ENCODE measurements at places on chromosomes 1 and 21.

DNA sequence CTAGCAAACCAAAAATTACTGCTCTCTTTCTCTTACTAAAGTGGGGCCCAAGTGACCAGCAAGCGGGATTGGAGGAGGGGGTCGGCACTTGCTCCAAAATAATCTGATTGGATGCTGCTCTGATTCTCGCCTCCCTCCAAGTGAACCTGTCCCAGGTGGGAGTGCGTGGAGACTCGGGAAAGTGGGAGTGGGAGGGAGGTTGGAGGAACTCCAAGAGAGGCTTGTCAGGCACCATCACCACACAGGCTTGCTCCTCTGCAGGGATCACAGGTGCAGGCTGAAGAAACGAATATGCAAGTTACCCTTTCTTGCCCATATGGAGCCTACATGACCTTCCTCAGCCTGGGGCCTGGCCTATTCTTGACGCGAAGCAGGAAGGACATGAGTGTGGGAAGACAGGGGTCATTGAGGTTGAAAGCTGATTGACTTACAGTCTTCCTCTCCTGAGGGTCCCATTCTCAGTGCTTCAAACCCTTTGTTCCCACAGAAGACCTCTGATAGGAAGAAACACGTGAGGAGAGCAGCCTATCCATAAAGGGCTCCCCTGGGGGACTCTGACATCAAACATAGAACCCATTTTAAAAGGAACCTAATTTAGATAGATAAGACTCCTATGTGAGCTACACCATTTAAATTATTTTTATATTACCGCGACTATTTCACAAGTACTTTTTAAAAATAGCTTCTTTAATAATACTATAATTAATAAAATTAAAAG, 14.2 kb downstream of the RGS8 start:
- DNase-seq = no peak

DNA sequence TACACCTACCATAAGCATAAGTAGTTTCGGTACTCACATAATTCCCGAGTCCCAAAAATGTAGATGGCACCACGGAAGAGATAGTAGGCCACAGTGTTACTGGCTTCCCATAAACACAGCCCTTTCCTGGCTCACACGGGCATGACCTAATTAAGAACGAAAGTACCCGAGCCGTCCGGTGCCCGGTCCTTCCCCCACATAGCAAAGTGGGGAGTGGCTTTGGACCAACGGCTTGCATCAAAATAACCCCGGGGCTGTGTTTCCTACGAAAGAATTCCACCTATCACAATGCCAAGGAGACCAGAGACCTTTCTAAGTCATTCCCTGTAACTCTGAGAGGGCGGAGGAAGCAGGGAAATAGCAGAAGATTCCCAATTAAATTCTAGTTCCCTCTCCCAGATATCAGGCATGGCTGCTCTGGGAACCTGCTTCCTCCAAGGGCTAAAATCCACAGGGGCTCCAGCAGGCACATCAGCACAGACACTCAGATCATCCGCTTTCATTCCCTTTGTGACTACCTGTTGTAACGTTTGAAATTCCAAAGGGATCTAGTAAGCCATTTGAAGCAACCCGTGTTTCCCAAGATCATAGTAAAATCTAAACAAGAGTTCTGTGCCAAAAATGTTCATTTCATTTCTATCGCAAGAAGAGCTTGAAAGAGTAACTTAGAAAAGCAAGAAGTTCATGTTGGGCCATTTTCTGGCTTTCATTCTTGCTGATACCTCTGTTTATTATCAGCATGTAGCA, at the start of gene TMPRSS3:
TMPRSS3 (minus strand) TSS at position 148 of the 747 bp plus-strand sequence. CDS start 635 bp downstream, outside the sequence.
- DNase-seq = no peak

- no peak for DNase-seq
Observed at GRCh38 chr21:39386194-39386593, 37.3 kb upstream of the HMGN1 start.

- DNase-seq = peak; percentile 20
Observed at GRCh38 chr1:24705260-24706073, 39.8 kb upstream of the CLIC4 start.

DNA sequence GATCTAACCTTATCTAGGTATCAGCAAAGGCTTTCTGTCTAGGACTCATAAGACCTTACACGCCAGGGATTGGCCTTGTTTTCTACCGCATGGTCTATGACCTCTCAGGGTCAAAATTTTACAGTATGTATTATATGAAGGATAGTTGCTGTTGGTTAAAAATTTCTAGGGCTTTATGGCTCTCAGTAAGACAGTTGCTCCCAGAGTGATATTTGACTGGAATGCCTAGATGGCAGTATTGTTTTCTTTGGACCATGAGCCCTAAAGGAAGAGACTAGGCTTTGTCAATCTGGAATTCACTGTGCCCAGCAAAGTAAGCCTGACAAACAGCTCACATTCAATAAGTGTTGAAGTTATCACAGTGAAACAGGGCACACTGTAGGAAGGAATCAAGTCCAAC, 37.6 kb downstream of the C1orf87 start:
- no peak for DNase-seq

DNA sequence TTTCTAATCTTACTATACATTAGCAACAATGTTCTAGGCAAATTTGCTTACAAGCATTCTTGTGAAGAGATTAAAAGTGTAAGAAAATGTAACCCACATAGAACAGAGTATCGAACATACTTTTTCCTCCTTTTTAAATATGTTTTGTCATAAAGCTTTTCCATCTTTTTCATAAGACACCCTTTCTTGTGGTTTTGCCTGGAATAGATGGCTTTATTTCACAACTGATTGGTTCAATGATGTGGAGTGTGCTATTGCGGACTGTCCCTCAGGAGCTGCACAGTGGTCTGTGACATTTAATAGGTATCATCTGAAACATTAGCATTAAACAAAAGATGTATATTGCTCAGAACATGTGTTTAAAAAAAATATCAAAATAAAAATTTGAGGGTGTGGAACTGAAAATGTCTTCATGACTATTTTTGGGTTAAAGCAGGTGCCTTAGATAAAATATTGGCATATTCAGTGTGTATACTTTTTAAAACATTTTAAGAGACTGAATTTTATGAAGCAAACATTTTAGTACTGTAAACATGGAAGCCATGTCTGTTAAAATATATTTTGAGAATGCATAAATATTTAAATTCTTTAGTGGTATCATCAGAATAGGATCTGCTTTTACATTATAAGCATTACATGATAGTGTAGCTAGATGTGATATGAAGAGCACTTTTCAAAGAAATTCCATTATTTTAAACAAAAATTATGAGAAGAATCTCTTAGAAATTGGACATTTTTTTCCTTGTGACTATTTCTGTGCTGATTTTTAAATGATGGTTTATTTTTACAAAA, 48.3 kb upstream of the C1orf146 start:
- no peak for DNase-seq

- DNase-seq = no peak
Observed at GRCh38 chr1:183807549-183808168, 2.7 kb downstream of the RGL1 start.

DNA sequence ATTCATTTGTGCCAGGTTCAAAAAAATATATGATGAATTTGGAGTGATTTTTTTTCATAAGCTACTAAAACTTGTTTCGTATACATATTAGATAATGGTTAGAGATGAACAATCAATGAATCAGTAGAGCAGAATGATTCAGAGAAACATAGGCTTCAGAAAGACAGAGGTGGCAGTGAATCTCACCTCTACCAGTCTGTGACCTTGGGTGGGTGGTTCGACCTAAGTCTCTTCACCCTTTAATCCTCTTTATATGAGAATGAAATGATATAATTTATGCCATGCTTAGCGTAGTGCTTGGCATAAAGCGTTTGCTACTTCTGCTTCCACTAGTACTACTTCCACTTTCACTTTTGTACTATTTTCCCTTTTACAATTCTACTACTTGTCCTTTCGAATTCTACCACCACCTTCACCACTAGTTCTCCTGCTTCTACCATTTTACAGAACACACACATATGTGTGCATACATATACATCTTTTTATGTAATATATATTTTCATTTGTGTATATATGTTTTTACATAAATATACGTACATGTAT, 45.1 kb downstream of the FYB2 start:
- no peak for DNase-seq

DNA sequence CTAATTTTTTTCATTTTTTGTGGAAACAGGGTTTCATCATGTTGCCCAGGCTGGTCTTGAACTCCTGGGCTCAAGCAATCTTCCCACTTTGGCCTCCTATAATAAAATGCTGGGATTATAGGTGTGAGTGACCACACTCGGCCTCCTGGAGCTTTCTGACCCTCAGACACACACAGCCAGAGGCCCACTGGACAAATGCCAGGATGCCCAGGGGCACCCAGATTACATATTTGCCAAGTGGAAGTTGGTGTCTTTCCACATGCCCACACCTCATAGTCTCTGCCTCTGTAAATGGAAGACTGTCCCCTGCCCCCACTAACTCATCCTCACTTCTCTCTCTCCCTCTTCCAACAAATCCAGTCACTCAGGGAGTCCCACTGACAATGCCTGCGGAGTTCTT, 63.4 kb upstream of the LRP8 start:
- DNase-seq = no peak

DNA sequence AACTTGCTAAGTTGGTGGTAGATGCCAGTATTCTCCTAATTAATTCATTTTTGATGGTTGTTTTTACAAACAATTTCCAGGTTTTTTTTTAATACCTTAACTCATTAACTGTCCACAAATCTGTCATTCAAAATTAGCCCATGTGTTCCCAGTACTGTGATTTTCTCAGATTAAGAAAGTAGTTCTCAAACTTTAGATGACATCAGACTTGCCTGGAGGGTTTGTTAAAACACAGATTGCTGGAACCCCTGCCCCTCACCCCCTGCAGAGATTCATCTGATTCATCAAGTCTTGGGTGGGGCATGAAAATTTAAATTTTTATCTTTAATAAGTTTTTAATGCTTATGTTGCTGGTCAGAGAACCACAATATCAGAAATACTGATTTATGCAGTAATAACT, 130.5 kb downstream of the BACH1 start:
- no peak for DNase-seq

DNA sequence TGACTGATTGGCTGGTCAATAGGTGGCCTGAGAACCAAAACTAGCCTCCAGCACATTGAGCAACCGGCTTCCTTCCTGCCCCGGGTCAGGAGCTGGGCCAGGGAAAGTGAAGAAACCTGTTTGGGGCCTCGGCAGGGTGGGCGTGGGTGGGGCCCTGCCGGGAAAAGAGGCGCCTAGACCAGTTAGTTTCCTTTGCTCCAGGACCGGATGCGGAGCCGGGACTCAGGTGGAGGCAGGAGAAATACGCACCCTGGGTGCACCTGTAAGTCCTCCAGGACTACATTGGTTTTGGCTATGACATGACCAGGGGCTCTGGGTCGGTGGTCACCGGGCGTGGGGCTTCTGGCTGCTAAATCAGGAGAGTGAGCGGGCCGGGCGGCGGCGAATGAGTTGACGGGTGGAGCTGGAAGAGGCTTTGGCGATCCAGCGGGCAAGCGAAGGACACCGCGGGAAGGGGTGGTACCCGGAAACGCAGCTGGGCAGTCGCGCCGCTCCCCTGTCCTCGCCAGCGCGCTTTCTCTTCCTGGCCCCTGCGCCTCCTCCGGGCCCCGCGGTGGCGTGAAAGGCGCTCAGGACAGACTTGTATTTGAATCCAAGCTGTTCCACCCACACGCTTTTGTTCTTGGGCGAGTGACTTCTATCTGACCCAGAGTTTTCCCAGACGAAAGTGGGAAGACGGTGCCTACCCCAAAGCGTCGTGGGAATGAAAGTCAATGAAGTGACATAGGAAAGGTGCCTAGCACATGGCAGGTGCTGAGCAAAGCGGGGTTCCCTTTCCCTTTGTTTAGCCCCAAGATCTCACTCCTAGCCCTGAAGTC, 30.6 kb upstream of the JUN start:
- no peak for DNase-seq

GRCh38 chr1:66371233-66372005, 162.5 kb upstream of the SGIP1 start:
- DNase-seq = peak; percentile 16

DNA sequence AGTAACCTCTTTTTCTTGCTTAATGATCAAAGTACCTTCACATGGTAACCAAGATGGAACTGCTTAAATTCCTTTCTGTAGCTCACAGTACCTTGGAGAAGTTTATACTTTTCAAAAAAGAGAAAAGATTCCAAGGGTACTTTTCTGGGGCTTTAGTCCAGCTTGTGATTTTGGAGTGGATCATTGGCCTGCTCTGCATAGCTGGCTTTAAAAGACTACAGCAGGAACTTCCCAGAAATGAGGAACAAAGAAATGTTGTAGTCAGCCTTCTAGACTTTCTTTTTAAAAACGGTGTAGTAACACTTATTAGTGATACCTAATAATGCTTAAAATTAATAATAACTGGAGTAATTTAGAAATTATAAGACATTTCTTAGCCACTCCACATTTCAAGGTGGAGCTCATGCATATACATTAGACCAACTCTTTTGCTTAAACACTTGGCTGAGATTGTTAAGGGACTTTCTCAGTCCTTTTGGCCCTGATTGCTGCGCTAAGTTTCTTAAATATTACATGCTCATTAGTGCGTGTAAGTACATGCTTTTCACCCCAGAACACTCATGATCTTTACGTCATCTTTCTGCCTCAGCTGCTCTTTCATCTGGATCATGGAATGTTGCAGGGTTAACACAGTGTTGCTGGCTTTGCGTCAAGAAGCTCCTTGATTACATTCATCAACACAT, 57.3 kb downstream of the SDCCAG8 start:
- no peak for DNase-seq

- DNase-seq = no peak
Observed at GRCh38 chr1:11156441-11156840, 32.7 kb upstream of the ANGPTL7 start.

DNA sequence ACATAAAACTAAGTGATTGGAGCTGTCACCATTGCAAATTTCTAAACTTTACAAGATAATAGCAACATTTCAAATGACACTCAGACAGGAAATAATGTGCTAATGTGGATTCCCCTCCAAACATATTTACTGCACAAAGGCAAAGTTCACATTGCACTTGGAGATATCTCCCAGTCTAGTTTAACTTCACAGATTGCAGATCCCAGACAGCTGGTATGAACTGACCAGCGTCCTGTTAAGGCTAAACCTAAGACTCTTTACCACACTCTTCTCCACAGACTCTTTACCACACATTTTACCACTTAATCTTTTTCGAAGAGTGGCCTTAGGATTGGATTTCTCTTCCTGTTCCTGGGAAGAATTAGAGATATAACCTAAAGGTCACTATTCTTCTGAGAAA, 40.6 kb upstream of the HSD3B1 start:
- DNase-seq = no peak

- no peak for DNase-seq
Observed at GRCh38 chr1:9319208-9319788, 26.6 kb downstream of the SPSB1 start.

GRCh38 chr1:81305997-81306452, 494.7 kb upstream of the ADGRL2 start:
- no peak for DNase-seq

DNA sequence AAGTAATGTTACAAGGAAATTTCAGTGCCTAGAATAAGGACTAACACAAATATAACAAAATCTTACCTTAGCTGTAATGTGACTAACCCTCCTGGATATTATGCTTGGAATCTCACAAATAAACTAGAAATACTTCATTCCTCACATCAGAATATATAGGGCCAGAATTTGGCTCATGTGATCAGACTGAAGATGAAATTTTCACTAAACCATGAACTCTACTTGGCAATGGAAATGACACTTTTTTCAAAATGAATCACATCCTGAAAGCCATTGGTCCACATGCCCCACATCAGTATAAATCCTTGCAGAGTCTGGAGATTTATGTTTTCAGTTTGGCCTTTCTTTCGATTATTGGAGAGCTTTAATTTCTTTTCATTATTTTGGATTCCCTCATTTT, 227.8 kb downstream of the NRIP1 start:
- DNase-seq = no peak

GRCh38 chr1:41619511-41620364, 135.3 kb upstream of the EDN2 start:
- no peak for DNase-seq

- DNase-seq = no peak
Observed at GRCh38 chr1:87953121-87953520, 624.4 kb downstream of the LMO4 start.
